HEK293T (cell line): ENCODE measurements at places on chromosomes 6 and 20.

DNA sequence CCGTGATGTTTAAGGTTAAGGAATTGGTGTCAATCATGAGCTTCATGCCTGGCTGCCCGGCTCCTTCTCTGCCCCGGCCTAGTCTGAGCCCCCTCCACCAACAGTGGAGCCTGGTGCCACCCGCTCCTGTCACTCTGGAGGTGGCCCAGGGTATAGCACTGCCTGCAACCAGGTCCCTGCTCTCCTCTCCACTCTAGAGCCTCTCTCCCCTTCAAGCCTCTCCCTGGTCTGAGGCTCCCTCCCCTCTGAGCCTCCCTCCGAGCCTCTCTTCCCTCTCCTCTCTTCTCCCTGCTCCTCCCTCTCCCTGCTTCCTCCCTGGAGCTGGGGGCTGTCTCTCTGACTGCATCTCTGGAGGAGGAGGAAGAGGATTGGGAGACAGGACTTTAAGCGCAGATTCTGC lies 31.3 kb upstream of the MRGBP start:
- no peak for DNase-seq

GRCh38 chr6:141354191-141354955 lies 778.4 kb upstream of the GJE1 start:
- DNase-seq: peak; percentile 14

- no peak for DNase-seq
These were observed 1.3 kb upstream of the CDKN1A start for GRCh38 chr6:36677059-36677749.

GRCh38 chr20:49986049-49986448 lies 3.3 kb downstream of the SNAI1 start:
- no peak for DNase-seq

DNA sequence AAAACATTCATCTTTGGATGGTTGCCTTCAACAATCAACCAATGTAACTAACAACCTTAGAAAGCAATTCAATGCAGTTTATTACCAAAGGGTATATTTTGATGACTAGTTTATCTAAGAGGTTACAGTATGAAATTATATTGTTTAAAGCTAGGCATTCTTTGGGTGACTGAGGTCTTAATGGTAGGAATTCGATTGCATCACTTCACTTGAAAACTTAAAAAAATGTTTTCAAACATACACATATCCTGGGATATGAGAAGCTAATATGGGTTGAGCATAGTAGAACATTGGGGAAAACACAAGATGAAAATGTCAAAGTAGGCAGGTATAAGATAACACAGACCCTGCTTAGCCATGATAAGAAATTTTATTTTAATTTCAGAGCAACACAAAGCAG lies 144.6 kb upstream of the BMP5 start:
- DNase-seq: no peak

- DNase-seq: peak; percentile 82
These were observed 147.8 kb upstream of the RALGAPA2 start for GRCh38 chr20:20860078-20860806.

DNA sequence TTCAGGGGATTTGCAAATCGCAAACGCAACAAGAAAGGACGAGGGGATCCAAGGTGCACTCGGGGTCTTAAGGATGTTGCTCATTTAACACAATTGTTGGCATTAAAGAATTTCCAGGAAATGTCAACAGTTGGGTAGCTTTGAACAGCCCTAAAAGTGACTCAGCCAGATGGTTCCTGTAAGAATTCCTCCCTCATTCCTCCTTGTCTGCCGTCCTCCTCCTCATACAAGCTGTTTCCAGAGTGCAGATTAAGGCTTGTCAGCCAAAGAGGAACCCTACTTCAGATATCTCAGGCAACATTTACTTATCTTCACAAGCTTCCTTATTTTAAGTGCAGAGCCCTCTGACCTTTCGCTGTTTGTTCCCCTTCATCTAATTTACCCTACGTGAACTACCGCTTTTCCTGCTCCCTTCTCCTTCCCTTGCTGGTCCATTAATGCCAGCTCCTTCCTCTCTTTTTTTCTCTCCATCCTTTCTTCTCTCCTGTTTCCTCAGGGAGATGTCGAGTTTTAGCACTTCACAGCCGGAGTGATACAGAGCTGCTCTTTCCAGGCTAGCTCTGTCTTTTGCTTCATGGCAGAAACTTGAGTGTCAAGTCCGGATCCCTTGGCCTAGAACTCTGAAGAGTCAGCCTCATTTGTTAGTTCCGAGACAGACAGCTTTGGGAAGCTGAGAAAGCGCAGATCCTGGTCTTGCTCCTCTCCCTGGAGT lies 26.1 kb upstream of the TBC1D7 start:
- DNase-seq: no peak
